ENCODE measurements at places on chromosomes 5 and 9.

DNA sequence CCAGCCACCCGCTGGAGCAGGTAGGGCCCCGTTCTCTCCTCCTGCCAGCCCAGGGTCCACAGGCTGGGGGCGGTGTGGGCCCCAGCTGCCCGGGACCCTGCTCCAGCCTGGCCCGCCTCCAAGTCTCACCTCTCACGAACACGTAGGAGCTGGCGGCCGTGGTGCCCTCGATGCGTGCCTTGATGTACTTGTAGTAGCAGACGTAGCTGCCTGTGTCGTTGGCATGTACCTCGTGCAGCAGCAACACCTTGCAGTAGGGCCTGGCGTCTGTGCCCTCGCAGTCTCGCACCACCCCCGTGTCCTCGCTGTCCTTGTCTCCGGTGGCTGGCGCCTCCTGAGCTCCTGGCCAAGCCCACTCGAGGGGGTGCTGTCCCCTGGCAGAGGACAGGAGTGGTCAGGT is 19.0 kb downstream of the FLT4 start:
- no peak for DNase-seq

- DNase-seq, result no peak
Observed at GRCh38 chr9:98215821-98216220, 23.4 kb upstream of the CORO2A start.

DNA sequence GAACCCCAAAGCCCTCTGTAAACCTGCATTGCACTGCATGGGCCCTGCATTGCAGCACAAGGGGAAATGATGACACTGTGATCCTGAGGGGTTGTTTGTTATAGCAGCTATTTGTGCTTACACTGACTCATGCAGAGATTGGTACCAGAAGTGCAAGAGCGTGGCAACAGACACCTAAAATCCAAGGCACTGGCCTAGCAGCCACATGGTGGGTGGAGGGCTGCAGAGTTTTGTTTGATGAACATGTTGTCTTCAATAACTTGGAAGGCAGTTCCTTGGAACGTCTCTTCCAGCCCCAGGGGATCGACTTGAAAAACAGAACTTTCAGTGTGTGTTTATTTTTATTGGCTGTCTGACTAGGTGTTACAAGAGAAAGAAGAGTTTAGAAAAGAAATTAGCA is 14.5 kb downstream of the FCN2 start:
- no peak for DNase-seq

- no peak for DNase-seq
Observed at GRCh38 chr9:111807197-111807596, 12.5 kb upstream of the SHOC1 start.

DNA sequence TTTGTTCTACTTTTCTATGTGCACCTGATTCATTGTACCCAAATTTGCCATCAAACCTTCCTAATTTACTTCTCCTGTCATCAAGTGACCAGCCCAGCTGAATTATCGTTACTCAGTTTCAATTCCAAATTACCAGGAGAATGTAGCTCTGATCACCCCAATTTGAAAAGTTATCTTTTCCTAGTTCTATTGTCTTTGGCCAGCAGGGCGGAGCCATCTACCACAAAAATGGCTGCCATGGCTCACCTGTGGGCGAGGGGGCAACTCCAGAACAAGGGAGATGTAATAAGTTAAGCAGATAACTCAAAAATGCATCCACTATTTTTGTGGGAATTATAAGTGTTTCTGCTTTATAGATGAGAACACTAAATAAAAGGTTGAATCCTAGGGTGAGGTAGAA is 133.8 kb upstream of the MOCS2 start:
- no peak for DNase-seq

- DNase-seq, result no peak
Observed at GRCh38 chr5:149288436-149288835, 16.8 kb downstream of the AFAP1L1 start.

- no peak for DNase-seq
Observed at GRCh38 chr5:43636076-43636475, 33.1 kb downstream of the NNT start.

DNA sequence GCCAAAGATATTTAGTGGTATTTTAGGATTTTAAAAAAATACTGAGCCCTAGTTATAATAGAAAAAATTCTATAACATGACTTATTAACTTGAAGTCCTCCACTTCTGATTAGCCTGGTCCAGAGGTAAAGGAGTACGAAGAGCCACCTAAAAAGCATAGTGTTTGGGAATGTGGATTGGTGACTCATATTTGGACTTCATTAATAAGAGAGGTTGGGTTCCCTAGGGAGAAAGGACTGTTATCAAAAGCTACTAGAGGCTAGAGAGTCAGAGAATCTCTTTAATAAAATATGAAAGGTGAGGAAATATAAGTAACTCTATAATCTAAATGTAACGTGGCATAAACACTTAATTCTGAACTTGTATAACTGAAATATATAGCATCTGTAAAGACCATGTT is 180.7 kb upstream of the TARS1 start:
- DNase-seq, result no peak
